ENCODE measurements at places on chromosomes 3 and 15.

GRCh38 chr3:4866866-4867265 lies 112.4 kb upstream of the BHLHE40 start:
- DNase-seq: no peak

GRCh38 chr15:33066584-33066983 lies 127.9 kb downstream of the FMN1 start:
- no peak for DNase-seq

GRCh38 chr15:76239786-76240185 lies 71.5 kb downstream of the ETFA start:
- no peak for DNase-seq

DNA sequence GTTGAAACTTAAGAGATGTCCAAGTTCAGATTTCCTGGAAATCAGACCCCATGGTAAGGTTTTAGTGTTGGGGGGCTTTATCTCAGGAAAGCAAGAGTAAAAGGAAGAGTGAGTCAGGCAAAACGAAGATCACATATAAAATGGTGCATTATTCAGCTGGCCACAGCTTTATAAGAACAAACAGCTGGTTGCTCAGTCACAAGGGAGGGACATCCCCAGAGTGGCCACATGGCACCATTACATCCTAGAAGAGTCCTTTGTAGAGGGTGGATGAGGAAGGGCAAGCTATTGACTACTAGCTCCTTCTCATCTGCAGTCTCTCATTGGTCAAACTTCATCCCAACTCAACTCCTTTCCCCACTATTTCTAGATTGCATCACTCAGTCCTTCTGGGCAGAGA lies 68.3 kb upstream of the COL8A1 start:
- DNase-seq: no peak

DNA sequence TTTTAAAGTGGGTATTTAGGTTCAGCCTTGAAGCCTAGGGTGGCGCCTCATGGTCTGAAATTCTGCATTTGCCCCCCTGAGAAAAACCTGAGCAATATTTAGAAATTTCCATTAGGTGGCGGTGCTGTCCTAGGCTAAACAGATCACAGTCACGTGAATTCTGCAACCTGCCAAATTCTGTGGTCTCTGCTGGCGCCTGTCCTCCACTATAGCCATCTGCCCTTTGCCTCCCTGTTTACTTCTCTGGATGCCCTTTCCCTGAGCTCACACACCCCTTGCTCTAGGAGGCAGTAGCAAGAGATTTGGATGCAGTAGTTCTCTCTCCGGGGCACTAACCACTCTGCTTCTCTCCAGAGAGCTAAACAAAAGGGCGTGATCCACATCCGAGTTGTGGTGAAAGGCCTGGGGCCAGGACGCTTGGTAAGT lies 9.1 kb downstream of the MRPS11 start:
- DNase-seq: peak; percentile 71

DNA sequence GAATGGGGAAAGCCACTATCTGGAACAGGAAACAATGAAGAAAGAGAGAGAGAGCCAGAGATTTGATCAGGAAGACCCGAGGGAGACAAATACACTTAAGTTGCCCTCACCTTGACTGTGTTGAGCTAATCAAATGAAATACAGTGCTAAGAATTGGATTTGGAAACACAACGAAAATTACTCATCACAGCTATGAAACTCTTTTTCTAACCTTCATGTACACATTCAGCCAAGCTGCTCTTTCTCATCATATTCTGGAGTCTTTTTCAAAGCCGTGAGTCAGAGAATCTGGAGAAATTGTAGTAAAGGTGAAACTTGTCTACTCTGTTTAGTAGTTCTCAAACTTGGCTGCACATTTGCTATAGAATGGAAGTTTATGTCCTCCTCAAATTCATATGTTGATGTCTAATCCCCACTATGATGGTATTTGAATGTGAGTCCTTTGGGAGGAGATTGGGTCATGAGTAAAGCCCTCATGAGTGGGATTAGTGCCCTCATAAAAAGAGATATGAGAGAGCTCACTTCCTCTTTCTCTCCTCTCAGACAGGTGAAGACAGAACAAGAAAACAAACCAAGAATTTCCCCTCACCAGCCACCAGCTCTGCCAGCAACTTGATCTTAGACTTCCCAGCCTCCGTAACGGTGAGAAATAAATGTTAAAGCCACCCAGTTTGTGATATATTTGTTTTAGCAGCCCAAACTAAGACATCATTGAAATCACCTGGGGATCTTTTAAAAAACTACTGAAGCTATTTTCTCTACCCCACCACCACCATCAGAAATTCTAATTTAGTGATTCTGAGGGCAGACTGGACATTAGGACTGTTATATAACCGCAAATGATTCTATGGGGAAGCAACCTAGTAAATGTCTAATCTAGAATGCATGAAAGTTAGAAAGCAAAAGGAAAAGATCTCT lies 143.6 kb upstream of the GRM7 start:
- DNase-seq: no peak

GRCh38 chr15:83094583-83094982 lies 12.9 kb upstream of the TM6SF1 start:
- no peak for DNase-seq

DNA sequence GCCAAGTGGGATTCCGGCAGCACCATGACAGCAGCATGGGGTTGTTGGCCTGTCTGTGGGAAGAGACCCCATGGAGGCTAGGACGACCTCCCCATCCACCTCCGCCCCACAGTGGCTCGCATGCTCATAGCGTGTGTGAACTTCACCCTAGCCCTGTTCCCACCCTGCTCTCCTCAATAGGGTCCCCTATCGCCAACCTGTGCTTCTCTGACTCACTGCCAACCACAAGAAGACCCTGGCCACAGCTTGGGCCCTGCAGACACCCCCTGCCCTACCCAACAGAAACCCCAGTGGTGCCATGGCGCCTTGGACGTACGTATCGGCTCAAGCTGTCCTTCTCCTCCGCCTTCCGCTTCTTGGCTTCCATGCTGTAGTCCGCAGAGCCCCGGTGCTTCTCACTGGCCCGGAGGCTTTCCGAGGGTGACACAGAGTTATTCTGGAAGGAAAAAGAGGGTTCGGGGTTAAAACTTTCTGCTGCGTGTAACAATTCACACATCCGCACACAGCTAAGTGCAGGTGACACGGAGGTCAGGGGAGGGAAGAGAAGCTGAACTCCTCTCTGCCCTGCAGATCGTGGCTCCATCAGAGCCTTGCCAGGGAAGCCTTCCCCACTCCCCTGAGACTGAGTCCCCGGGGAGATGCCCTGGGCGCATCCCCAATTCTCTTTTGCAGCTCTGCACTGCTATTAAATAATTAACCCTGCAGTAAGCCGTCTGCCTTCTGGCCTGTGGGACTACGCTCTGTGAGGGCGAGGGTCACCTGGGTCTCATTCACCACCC lies 37.3 kb downstream of the TLE3 start:
- no peak for DNase-seq

GRCh38 chr15:52745326-52746161 lies 44.6 kb downstream of the ONECUT1 start:
- no peak for DNase-seq

- no peak for DNase-seq
Measured at GRCh38 chr15:98124581-98124980, 164.1 kb downstream of the ARRDC4 start.

DNA sequence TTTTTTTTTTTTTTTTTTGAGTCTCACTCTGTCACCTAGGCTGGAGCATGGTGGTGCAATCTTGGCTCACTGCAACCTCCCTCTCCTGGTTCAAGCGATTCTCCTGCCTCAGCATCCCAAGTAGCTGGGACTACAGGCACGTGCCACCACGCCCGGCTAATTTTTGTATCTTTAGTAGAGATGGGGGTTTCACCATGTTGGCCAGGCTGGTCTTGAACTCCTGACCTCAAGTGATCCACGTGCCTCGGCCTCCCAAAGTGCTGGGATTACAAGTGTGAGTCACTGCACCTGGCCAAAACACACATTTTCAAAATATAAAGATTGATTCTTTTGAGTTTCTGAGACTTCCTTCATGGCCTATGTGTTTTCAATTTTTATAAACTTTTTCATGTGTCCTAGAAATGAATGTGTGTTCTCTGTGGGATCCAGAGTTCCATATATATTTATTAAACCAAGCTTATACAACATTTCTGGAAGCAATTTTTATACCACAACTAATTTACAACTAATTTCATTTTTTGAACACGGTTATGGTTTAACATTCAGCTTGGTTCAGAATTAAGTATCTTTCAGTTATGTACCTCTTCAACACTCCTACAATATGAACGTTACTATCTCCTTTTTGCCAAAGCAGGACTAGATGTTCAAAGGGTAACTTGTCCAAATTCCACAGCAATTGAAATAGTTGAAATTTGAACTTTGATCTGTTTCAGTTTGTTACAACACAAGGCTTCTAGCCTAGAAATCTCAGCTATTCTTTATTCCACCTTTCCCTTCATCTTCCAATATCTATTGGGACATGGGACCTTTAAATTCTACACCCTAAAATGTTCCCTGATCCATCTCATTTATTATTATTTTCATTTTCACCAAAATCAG lies 1.5 kb downstream of the ACAD11 start:
- DNase-seq: no peak

GRCh38 chr15:91411586-91411985 lies 311.5 kb downstream of the SV2B start:
- DNase-seq: no peak

- no peak for DNase-seq
Measured at GRCh38 chr3:168081171-168081771, 14.5 kb downstream of the GOLIM4 start.

- no peak for DNase-seq
Measured at GRCh38 chr3:29186982-29187725, 93.7 kb upstream of the RBMS3 start.

GRCh38 chr3:96831175-96831574 lies 16.8 kb downstream of the EPHA6 start:
- no peak for DNase-seq

GRCh38 chr3:52202384-52203077 lies 4.6 kb downstream of the ALAS1 start:
- DNase-seq: no peak

- DNase-seq: no peak
Measured at GRCh38 chr3:184360929-184361531, 375 bp downstream of the CLCN2 start.
